Putamen (tissue), 1 donor: ENCODE measurements at places on chromosomes 1 and 21.

GRCh38 chr1:5748286-5749225, 243.7 kb downstream of the NPHP4 start:
- DNase-seq, result no peak

GRCh38 chr21:25934130-25934529, 199.4 kb downstream of the GABPA start:
- DNase-seq, result no peak

DNA sequence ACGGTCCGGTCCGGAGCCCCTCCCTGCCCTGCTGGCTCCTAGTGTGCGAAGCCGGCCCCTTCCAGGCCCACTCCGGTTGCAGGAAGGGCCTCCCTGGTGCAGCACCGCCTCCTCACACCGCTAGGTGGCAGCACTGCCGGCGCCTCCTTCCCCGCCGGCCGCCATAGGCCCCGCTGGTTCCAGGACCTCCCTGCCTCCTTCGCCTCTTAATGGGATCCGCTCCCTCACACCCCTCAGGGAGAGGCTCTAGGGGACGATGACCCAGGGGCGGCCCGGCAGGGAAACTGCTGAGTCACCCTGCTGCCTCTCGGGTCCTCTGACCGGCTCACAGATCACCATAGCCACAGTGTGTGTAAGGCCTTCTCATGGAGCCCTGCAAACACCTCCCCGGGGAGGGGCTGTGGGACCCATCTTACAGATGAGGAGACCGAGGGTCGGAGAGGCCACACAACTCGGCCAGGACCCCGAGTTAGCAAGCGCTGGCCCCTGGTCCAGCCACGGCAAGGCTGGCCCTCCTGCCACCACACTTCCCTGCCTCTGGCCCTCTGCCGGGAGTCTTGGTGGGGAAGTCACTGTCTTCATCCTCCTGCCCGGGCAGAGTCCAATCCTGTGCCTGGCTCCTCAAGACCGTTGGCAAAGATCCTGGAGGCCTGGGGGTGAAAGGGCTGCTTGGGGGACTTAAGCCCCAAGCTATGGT, 1.6 kb upstream of the AJAP1 start:
- peak; percentile 56 for DNase-seq

GRCh38 chr1:42938645-42939615, 19.7 kb downstream of the SLC2A1 start:
- no peak for DNase-seq

DNA sequence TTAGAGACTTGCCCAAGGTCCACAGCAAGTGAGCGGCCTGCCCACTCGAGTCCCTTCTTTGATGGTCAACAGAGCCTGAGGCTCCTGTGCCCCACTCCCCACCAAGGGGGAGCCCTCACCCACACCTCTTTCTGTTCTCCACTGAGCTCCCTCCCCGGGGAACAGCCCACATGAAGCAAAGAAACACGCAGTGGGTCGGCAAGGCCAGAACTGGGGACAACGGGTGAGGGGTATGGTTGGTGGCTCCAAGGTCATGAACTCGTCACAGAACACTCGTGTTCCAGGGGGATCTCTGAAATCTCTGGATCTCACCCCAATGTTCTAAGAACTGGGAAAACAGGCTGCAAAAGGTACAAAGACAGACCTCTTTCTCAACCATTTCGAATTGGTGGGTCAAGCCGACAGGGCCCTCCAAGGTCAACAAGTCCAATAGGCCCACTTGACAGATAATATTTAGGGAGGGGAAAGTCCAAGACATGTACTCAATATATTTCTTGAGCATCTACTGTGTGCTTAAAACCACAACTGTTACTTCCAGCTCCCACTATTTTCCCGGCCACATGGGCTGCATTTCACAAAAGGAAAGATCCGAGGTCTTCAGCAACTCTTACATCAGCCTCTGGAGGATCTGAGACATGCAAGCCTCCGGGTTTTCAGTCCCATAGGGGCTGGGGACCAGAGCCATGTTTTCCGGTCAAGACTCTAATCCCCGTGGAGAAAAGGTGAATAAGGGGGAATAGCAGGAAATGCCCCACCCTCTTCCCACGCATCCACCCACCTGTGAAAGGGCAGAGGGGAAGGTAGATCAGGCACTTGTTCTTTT, 1.1 kb upstream of the RAP1GAP start:
- DNase-seq, result no peak

GRCh38 chr1:115210302-115210711, 121.0 kb upstream of the TSPAN2 start:
- no peak for DNase-seq

DNA sequence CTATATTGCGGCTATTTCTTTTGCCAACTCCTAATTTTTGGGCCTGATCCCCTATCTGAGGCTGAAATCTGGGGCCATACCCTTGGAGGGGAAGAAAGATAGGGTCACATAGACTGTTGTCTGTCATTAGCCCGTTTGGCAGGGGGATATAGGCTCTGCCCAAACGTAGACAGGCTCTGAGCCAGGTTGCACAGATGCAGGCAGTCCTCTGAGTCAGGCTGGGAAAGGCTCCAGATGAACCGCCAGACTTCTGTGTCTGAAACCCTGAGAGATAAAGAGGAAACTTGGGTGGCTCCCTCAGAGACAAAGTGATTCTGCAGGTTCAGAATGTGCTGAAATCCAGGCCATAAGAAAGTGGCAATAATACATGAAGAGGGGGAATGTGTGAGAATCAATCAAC, 4.0 kb upstream of the CAP1 start:
- DNase-seq, result no peak

GRCh38 chr1:36155408-36156328, at the start of gene MAP7D1:
Gene MAP7D1, plus strand, starts transcription at chr1:36156160. Its CDS starts 258 bp downstream, at chr1:36156418.
- DNase-seq, result peak; percentile 88
